ENCODE measurements at places on chromosomes 4 and X. TPM values are rescaled to one million over a fixed set of nuclear protein-coding genes. Genes with fewer than 3 reads are reported as not detected.

The THAP9 gene
- 6.4 TPM for total RNA-seq

DNA sequence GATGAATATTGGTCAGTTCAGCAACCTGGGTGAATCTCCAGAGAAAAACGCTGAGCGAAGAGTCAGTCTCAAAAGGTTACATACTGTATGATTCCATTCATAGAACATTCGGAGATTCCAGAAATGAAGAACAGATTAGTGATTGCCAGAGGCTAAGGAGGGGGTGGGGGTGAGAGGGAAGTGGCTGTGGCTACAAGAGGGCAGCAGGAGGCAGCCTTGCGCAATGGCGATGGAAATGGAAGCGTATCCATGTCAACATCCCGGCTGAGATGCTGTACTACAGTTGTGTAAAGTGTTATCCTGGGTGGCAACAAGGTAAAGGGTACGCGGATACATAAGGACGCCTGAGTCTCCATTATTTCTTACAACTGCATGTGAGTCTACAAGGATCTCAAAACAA is 18.0 kb downstream of the LYAR start:
- no peak for DNase-seq

- DNase-seq, result no peak
Measured at GRCh38 chrX:10744007-10744406, 123.6 kb upstream of the MID1 start.

DNA sequence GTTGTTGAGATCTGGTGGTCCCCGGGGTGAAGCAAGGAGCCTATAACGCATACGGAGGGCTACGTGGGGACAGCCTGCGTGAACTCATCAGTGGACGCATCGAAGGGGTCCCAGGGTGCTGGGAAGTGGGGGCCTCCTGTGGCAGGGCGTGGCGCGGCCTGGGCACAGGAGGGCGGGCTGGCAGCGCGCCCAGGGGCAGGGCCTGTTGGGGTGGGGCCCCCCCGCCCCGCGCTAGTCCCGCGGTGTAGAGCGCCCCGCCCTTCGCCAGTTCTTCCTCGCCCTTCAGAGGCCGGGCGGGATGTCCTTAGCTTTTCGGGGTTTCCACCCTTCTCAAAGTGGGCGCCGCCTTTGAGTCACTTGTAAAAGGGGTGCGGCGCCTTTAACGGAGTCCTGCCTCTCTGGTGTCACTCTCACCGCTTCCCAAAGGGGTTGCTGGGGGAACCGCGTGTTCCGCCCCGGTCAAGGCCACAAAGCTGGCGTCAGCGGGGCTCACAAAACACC is 632 bp downstream of the PLP2 start:
- DNase-seq, result no peak

- no peak for DNase-seq
Measured at GRCh38 chr4:68951078-68951805, at the start of gene UGT2A3. UGT2A3 (minus strand) TSS chr4:68951804; CDS start chr4:68951760, 44 bp downstream.

DNA sequence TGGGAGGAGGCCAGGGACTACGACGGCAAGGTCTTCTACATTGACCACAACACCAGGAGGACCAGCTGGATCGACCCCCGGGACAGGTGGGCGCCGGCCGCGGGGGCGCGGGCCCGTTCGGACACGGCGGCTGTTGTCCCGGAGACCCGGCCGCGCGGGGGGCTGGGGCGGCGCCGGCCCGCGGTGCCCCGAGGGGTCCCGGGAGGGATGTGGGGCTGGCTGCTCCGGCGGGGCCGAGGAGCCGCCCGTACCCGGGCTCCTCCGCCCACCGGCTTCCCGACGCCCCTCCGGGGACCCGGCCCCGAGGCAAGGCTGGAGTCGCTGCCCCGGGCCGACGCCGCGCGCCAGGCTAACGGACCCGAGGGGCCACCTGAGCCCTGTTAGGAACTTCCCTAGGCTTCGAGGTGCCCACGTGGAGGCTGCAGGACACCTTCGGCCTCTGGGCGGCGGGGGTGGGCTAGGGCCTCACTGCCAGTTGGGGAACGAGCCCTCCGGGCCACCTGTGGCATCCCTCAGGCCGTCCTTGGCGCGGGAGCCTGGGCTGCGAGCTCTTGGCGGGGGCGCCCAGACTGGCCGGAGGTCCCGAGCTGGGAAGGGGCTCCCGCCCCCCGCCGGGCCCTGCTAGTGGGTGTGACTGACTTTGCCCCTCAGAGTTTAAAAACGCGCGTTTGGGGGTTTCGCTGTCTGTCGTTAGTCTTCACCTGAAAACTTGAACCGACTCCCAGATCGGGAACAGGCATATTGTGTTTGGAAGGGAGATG is 660 bp downstream of the WWC2 start:
- DNase-seq, result no peak

- no peak for DNase-seq
Measured at GRCh38 chr4:25694466-25694865, 38.8 kb downstream of the SLC34A2 start.

The SLC6A14 gene
- 0.05 TPM for total RNA-seq

The PCYT1B gene
- not detected for total RNA-seq

DNA sequence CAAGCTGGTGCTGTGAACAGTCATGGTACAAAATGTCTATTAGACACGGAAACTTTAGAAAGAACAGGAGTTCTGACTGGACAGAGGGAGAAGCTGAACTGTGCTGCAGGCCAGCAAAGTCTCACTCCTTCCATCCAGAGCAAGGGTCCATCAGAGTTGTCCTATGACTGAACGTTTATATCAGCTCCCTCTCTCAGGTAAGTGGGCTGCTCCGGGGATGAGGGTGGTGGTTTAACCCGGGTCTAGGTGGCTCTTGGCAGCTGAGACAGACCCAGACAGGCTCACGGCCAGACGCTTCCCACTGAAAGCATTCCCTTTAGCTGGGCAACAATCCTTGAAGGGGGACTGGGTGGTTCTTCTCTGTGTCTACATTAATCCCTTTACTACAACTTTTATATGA is 385.0 kb upstream of the SMIM31 start:
- no peak for DNase-seq

DNA sequence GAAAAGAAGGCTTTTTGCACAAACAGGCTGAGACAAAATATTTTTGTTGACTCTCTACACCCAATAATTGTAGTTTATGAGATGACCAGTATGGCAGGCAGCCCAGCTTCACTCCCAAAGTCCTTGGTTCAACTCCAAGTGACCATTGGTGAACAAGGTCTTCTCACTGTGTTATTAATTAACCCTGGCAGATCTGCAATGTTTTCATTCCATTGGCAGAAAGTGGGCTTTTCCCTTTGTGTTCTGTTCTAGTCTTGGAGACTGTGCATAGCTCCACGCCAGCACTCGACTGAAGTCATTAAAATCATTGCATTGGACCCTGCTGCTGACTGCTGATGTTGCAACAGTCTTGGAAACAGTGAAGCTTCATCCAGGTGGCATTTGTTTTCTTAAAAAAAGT is 277.3 kb upstream of the HAND2 start:
- DNase-seq, result no peak

GRCh38 chrX:45508454-45508853 is 307.8 kb upstream of the DIPK2B start:
- no peak for DNase-seq

GRCh38 chrX:12563121-12563520 is 228.1 kb upstream of the PRPS2 start:
- DNase-seq, result no peak

The NKRF gene
- 22.8 TPM for total RNA-seq

GRCh38 chr4:128848461-128848860 is 39.0 kb downstream of the JADE1 start:
- DNase-seq, result no peak

The DMD gene
- total RNA-seq, result 0.05 TPM

- DNase-seq, result no peak
Measured at GRCh38 chr4:15006416-15007024, 4.2 kb downstream of the CPEB2 start.

- no peak for DNase-seq
Measured at GRCh38 chr4:87356832-87357526, 34.0 kb downstream of the HSD17B11 start.

GRCh38 chr4:98919996-98920395 is 8.9 kb downstream of the EIF4E start:
- no peak for DNase-seq

GRCh38 chr4:101599620-101600019 is 190.9 kb upstream of the BANK1 start:
- DNase-seq, result no peak

The FGA gene
- total RNA-seq, result 3.9 TPM

- DNase-seq, result peak; percentile 41
Measured at GRCh38 chr4:37603070-37603468, 83.1 kb downstream of the RELL1 start.
